Spinal cord (tissue), 10 donors: ENCODE measurements at places on chromosomes 6 and 20. TPM values are rescaled to one million over a fixed set of nuclear protein-coding genes. Genes with fewer than 3 reads are reported as not detected.

GRCh38 chr6:148238713-148239112 lies 103.9 kb upstream of the SASH1 start:
- no peak for DNase-seq

DNA sequence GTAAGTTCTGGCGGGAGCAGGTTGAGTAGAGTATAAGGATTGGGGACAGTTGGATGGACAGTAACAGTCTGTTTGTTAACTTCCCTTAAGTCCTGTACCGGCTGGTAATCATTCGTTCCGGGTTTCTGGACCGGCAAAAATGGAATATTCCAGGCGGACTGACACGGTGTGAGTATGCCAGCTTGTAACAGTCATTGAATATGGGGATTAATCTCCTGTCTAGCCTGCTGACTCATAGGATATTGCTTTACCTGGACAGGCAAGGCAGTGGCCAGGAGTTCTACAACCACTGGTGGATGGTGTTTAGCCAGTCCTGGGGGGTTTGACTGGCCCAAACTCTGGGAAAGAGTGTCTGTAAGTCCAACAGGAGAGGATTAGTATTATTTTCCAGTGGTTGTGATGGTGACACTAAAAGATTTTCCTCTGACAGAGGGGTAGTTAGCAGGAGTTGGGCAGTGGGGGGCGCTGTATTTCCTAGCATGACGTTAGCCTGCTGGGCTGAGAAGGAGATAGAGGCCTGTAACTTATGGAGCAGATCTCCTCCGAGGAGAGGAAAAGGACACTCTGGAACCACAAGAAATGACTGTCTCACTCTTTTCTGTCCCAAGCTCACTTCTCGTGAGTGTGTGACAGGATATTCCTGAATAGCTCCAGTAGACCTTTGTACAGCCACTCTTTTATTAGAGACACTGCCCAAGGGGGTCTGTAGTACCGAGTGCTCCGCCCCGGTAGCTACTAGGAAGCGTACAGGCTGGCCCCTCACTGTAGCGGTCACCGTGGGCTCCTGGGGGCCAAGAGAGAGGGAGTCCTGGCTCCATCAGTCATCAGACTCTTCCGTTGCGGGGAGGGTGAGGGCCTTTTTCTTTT lies 152.2 kb downstream of the TRIM27 start:
- no peak for DNase-seq

GRCh38 chr6:45920819-45921511 lies 94.7 kb downstream of the CLIC5 start:
- no peak for DNase-seq

DNA sequence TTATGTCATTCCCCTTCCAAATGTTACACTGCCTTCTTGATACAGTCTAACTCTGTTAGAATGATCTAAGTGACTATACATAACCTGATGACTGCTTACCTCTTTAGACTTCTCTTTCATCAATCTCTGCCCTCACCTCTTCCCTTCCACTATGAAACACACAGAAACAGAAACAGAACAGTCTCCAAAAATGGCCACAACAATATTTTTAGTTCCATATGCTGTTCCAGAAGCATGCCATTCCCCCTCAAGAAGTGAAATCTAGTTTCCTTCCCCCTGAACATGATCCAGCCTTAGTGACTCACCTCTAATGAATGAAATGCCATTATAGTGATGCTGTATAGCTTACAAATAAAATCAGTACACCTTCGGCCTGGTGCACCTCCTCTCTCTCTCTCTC lies 229.3 kb upstream of the TENT5A start:
- no peak for DNase-seq

- DNase-seq: no peak
Measured at GRCh38 chr20:55116598-55116997, 641.2 kb downstream of the DOK5 start.

DNA sequence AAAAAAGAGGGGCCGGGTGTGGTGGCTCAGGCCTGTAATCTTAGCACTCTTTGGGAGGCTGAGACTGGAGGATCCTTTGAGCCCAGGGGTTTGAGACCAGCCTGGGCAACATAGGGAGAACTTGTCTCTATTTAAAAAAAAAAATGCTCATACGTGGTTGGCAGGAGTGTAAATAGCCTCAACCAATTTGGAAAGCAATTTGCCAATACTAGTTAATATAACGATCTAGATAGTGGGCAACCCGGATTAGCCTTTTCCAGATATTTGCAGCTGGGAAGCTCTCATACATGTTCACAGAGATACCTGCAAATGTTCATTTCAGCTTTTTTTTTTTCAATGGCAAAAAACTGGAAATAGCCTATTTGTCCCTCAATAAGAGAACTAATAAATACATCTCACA lies 39.0 kb upstream of the SLC23A2 start:
- no peak for DNase-seq

- DNase-seq: no peak
Measured at GRCh38 chr6:44327760-44328159, 14.6 kb upstream of the AARS2 start.

GRCh38 chr20:37445041-37445440 lies 76.0 kb upstream of the NNAT start:
- no peak for DNase-seq

DNA sequence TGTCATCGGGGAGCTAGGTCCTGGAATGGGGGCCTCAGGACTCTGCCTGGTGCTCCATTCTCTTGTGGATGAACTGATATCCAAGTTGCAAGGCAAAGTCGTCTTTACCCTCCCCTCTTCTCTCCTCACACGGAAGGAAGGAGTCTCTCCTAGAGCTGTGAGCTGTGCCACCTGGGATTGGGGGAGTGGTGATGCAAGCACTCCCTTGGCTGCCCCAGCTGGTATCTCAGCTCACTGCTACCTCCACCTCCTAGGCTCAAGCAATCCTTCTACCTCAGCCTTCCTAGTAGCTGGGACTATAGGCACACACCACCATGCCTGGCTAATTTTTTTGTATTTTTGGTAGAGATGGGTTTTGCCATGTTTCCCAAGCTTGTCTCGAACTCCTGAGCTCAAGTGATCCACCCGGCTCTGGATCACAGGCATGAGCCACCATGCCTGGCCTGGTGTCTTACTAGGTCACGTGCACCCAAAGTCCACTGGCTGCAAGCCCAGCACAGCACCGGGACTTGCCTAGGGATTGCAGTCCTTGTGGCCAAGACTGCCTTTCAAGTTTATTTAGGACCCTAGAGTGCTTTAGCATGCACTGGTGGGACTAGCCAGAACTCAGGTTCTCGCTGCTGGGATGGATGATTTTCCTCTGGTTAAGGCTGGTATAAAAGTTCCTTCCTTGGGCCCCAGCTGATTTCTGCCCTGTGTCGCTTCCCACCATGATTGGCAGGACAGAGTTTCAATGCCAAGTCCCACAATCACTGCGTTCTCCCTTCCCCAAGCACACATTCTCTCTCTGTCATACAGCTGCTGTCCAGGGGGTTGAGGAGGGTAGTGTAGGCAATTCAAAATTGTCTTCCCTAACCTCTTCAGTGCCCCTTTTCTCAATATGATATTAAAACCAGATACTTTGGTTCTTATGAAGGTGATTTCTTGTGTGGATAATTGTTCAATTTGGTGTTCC lies 33.5 kb downstream of the SMAP1 start:
- DNase-seq: no peak

DNA sequence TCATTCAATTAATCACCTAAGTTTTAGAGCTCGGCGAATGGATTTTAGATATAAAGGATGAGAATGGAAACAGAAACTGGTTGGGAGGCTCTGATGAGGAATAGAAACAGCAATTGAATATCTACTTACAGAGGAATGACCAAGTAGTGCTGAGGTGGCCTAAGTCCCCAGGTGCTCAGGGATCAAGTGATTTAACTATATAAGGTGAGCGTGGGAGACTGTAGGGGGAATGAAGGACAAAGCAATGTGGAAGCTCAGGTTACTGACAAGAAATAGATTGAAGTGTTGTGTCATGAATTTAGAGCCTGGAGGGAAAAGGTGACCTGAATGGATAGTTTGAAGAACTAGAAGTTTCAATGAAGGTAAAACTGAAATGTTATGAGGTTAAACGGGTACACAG lies 495.4 kb upstream of the SOX4 start:
- DNase-seq: no peak

DNA sequence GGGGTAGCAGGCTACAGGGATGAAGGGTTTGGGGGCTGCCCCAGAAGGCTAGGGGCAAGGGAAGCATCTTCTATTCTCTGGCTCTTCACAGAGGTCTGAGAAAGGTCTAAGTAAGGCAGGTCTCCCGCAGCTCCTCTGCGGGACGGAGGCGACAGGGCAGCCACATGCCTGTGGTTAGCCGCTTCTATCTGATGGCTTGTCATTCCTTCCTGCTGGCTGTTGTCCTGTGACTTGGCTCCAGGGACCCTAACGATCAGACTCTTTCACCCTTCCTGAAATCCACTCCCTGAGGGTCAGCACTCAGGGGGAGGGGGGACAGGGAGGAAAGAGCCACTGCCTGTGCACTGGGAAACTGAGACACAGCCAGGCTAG lies 673 bp downstream of the CST7 start:
- no peak for DNase-seq

DNA sequence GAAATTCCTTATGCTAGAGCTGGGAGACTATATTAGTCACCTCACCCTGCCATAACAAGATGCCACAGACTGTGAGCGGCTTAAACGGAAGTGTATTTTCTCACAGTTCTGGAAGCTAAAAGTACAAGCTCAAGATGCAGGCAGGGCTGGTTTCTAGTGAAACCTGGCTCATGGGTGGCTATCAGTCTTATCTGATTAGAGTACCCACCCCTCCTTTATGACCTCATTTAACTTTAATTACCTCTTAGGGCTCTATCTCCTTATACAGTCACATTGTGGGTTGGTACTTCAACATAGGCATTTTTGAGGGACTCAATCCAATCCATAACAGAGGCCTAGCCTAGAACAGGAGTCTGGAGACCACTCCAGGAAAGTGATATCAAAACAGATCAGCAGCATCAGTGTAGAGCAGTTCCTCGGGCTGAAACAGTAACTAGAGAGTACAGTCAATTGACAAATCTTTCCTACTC lies 2.3 kb upstream of the SNRNP48 start:
- no peak for DNase-seq

- no peak for DNase-seq
Measured at GRCh38 chr6:64831680-64832079, 875.3 kb downstream of the EYS start.

GRCh38 chr20:63119121-63119962 lies 96.6 kb downstream of the YTHDF1 start:
- DNase-seq: no peak

HLA-DOB gene
- 0.20 TPM for total RNA-seq

SIRT5 gene
- 17.3 TPM for total RNA-seq

GRIK2 gene
- 92.4 TPM for total RNA-seq

MDFI gene
- 155 TPM for total RNA-seq

ZBTB9 gene
- total RNA-seq: 13.1 TPM

TMEM170B gene
- 53.9 TPM for total RNA-seq
